ENCODE measurements at places on chromosomes 2 and 18.
A peak's percentile ranks its signal among the peaks of the same experiment; 100 is the strongest.

- no peak for DNase-seq
These were observed 34.0 kb downstream of the UGP2 start for GRCh38 chr2:63875559-63876245.

DNA sequence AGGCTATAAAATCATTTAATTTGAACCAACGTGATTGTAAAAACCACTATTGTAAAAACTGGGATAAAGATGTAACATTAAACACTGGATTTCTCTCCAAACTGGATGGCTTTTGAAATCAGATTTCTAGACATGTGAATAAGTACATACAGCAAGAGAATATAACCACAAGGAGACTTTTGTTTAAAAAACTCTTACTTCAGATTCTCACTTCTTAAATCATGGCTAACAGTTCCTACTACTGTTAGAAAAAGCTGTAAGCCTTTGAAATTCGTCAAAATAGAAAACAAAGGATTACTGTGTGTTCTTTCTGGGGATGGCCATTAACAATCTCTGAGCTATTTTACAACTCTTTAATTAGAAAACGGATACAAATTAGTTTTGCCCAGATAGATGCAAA lies 39.4 kb upstream of the SH3BP4 start:
- no peak for DNase-seq

- no peak for DNase-seq
These were observed 144.0 kb downstream of the LDLRAD4 start for GRCh38 chr18:13362607-13363006.

GRCh38 chr2:86020984-86021383 lies 84.7 kb downstream of the POLR1A start:
- no peak for DNase-seq

GRCh38 chr2:197950006-197950405 lies 145.6 kb downstream of the PLCL1 start:
- no peak for DNase-seq

DNA sequence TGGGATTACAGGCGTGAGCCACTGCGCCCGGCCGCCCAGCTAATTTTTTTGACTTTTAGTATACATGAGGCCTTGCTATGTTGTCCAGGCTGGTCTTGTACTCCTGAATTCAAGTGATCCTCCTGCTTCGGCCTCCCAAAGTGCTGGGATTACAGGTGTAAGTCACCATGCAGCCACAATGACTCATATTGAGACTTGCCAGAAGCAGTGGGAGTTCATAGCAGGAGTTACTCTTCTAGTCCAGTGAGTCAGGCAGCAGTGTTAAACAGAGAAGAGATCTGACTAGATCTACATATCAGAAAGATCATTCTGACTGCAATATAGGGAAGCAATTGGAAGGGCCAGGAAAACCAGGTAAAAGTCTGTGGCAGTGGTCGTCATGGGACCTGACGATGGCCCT lies 1.5 kb upstream of the FLACC1 start:
- no peak for DNase-seq

DNA sequence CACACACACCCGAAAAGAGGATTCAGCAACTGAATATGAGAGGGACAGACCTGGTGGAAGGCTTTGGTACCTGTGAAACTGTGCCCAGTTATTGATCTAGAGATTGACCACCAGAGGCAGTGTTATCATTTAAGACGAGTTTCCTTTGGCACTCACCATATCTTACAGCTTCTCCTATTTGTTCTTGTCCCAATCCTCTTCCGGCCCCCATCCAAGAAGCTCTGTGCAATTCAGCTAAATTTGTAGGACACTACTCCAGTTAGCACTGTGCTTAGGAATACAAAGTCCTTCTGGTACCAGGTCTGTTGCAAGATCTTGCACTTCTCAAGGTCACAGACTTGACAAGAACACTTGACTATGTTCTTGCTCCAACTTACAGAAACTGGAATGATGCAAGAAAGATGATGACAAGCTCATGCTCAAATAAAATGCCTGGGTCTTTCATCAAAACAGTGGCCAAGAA lies 177.7 kb downstream of the TMEM247 start:
- no peak for DNase-seq

- DNase-seq: peak; percentile 31
These were observed 3.3 kb downstream of the UGT1A9 start for GRCh38 chr2:233674995-233675394.

DNA sequence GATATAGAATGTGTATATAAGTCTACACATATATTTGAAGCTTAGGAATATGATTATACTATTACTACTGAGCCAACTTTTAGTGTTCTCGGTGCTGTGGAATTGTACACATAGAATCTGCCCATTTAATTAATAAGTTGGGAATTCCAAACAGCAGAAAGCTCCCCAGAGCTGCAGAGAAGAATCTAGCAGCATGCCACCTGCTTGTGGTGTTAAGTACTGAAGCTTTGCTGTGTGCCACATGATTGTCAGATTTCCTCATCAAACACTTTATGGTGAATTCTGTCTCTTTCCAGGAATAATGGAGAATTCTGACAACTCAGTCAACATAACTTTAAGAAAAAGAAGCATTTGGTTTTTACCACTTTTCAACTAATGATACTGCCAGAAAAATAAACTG lies 117.8 kb downstream of the WDSUB1 start:
- DNase-seq: no peak

DNA sequence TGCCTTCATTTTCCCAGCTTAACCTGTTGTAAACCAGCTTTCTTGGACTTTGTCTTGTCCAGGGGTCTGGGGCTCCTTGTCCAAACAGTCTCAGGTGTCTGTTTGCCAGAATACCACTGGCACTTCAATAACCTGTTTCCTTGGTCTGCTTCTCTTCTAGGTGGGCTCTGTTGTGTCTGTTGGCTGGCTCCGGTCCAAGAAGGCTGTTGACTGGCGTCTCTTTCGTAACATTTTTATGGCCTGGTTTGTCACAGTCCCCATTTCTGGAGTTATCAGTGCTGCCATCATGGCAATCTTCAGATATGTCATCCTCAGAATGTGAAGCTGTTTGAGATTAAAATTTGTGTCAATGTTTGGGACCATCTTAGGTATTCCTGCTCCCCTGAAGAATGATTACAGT lies 17.0 kb downstream of the SLC20A1 start:
- DNase-seq: no peak

GRCh38 chr2:221535824-221536223 lies 36.3 kb downstream of the EPHA4 start:
- DNase-seq: no peak

DNA sequence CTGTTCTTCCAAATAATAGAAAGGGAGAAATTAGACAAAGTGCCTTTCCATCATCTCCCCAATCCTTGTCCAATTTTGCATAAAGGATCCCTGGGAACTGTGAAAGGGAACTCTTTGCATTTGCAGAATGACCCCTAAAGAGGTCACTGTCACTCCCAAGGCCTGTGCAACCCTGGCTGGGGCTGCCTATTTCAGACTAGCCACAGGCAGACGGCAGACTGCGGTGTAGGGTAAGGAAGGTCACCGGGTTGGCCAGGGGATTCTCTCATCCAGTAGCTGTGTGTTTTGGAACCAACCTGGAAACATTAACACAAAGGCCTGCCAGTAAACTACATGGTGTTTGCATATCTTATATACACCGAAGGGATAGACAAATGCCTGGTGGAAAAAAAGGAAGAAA lies 818.7 kb downstream of the BCL11A start:
- DNase-seq: no peak

DNA sequence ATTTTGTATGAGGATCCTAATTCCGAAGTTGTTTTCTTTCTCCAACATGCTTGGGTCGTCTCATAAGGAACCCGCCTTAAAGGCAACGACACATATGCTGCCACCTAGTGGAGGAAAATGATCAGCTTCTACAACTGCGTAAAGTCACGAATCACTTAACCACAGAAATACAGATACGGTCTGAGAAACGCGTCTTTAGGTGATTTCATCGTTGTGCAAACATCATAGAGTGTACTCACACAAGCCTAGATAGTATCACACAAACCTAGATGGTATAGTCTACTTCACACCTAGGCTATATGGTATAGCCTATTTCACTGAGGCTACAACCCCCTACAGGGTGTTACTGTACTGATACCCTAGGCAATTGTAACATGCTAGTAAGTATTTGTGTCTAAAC lies 13.1 kb downstream of the GNLY start:
- DNase-seq: peak; percentile 58

DNA sequence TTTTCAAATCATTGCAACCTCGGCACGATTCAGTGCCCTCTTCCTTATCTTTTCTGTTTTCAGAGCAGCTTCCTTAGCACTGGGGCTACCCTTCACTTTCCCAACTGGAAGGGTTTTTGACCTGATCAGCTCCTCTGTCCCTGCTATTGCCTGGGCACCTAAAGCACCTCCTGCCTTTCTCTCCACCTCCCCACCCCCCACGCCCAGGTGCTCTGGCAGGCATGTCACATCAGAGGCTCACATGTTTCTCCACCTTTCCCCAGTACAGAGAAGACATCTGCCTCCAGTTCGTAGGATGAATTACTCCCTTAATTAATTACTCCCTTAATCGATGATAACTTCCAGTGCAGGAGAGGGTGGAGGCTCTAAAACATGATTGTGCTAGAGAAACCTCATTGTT lies 88.7 kb upstream of the LCLAT1 start:
- peak; percentile 45 for DNase-seq

GRCh38 chr2:98607104-98607503 lies 1.2 kb downstream of the COA5 start:
- DNase-seq: no peak

- peak; percentile 90 for DNase-seq
These were observed 24.9 kb downstream of the CCBE1 start for GRCh38 chr18:59672235-59672711.

GRCh38 chr2:167608487-167608886 lies 638.9 kb downstream of the STK39 start:
- DNase-seq: no peak

GRCh38 chr2:101989740-101990460 lies 1.9 kb upstream of the IL1R2 start:
- no peak for DNase-seq

GRCh38 chr2:215793747-215794595 lies 219.4 kb downstream of the MREG start:
- DNase-seq: no peak

GRCh38 chr18:5518899-5519371 lies 24.9 kb downstream of the EPB41L3 start:
- DNase-seq: peak; percentile 26

GRCh38 chr2:168145011-168145410 lies 102.4 kb downstream of the STK39 start:
- DNase-seq: no peak

GRCh38 chr2:220332886-220333285 lies 705.5 kb downstream of the SLC4A3 start:
- no peak for DNase-seq

DNA sequence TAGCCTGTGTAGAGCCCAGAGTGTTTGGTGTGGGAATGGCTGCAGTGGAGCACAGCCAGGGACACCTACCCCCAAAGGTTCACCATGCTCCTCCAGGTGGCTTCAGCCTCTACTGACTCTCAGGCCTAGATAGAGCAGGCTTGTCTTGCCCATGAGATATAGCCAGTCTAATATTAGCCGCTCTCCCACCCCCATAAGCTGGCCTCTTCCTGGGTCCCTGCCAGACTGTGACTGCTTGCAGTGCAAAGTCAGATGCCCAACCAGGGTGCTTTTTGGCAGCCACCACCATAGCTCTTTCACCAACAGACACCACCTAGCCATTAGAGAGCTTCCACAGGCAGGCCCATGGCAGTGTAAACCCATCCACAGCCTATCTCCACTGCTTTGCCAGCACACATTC lies 405.3 kb downstream of the MBD2 start:
- DNase-seq: no peak

GRCh38 chr2:161983331-161983651 lies 90.7 kb downstream of the DPP4 start:
- DNase-seq: no peak

DNA sequence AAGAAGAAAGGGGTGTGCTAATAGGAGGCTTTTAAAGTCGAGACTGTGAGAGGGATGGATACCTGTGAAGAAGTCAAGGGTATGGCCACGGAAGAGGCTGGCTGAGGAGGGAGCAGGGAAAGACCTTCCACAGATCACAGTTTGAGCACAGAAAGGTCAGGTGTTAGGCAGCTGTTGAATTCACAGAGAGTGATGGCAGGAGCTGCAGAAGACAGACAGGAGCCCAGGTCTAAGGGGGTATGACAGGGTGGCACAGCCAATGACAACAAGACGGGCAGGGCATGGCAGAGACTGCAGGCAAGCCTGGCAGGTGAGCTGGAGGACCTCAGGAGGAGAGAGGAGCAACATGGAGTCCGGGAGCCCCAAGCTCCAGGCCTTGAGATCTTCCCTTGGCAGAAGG lies 163.1 kb downstream of the LAMA1 start:
- no peak for DNase-seq

DNA sequence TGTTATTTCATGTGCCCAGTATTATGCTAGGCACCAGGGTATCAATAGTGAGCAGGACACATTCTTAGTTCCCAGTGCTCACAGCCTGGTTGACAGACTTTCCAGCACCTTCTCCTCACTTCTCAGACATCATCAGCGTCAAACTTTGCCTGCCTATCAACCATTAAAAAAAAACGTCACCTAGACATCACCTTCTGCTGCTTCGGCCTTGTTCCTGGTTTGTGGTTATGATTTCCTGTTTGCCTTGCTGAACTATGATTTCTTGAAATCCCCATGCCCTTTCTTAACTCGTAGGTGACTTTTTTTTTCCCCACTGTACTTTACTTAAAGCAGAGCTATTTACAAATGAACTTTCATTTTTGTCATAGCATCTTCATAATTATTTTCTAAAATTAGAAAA lies 60.4 kb upstream of the NABP1 start:
- DNase-seq: no peak

GRCh38 chr18:26134107-26134506 lies 438 bp downstream of the PSMA8 start:
- no peak for DNase-seq

DNA sequence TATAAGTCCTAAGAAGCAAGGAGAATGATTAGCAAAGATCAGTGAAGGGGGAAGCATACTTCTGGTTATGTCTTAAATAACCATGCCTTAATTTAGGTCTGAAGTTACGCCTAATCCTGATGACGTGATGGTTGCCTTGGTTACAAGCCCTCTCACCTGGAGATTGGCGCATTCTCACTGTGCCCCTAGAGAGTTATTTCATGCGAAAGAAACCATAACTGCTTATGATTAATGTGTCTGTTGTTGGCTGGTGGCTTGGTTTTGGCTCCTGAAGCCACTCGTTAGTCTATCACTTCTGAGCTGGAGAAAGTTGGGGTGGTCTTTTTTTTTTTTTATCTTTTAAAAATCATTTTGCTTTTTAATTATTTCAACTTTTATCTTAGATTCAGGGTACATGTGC lies 47.0 kb downstream of the TNFRSF11A start:
- DNase-seq: peak; percentile 48

GRCh38 chr2:128594953-128595677 lies 276.4 kb upstream of the HS6ST1 start:
- no peak for DNase-seq

DNA sequence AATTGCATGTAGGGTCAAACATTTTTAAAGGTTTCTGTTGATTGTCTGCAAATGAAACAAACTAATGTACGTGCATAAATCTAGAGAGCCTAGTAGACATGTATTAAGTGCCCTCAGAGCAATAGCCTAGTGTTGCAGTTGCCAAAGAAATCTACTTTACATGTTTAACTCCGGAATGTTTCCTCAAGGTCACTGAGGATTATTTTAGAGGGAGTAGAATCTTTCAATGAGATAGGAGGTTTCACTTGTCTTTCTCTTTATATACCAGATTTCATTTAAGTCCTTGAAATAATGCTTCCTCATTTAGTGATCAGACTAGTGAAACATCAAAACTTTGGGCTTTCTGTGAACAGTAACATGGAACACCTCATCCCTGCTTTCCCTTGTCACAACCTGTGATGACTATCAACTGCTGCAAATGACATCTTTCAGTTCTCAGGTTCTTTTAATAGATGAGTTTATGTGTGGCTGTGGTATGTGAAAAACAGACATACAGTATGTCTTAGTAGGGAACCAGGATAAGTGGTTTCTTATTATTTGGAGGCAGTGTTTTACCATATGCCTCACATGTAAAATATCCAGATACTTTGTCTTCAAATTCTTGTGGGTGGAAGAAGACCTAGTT lies 5.5 kb downstream of the UBE2E3 start:
- no peak for DNase-seq
